ENCODE measurements at places on chromosomes 7 and 10.

DNA sequence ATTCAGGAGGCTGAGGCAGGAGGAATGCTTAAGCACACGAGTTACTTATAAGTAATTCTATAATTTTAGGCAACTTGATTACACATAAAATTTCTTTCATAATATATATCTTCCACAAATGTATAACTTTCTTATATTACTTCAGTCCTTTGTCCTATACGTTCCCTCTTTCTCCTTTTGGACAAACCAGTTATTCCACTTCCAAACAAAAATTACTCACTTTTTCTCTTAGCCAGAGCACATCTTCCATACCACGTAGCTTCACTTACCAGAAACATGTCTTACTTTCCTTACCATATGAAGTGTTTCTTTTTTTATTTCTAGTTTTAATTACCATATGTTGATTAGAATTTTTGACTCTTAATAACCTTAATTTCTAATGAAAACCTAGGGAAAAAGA is 64.6 kb downstream of the ARL5B start:
- DNase-seq: no peak

GRCh38 chr10:78319841-78320240 is 286.2 kb downstream of the RPS24 start:
- DNase-seq: no peak

- DNase-seq: no peak
Observed at GRCh38 chr7:32670110-32671025, 175.1 kb downstream of the AVL9 start.

DNA sequence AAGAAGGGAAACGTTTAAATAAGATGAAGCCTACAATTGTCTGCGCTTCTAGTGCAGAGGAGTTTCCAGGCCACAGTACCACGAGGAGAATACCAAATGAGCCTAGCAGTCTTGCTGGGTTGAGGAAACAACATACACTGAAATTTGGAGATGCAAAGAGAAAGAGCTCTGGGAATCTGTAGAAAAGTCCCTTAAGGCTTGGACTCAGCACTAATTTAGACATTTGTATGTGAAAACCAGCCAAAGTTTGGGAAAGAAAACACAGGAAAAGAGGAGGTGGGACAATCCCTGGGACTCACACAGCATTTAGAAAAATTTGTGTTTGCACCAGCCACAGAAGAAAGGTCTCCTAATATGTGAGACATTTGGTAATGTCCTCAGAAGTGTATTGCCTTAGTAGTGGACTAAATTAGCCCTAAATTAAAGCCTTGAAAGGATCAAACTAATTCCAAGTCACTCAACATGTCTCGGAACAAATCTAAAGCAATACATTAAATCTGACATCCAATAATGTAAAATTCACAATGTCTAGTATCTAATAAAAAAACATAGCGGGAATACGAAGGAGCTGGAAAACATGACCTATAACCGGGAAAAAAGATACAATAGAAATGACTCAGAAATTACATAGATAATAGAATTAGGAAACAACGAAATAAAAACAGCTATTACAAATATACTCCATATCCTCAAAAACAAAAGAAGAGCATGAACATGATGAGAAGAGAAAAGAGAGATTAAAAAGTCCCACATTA is 187.1 kb upstream of the NAMPT start:
- no peak for DNase-seq

DNA sequence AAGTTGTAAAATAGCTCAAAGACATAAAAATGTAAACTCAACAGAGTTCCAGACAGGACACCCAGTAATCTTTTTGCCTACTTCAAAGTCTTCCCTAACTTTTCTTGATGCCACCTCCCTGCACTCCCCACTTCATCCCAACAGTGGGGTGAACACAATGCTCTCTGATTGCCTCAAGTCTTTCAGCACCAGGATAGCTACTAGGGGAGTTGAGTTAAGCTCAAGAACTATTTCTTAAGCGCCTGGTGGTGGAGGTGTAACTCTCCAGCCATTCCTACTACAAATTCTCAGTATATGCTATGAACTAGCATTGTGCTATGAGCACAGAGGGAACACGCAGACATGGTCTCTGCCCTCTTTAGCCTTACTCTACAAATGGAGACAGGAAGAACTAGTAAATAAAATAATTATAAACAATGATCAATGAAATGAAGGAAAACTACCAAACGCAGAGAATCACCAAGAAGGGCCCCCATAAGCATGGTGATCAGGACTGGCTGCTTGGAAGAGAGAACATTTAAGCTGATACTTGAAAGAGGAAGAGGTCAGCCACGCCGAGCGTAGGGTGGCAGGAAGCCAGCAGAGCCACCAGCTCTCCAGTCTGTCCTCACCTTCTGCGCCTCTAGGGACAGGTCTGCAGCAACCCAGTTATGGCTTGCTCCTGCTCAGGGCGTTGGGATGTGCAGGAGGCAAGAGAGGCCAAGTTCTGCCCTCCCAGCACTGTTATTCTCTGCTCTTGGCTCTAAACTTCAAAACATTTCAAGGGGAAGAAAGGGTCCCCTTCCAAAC is 16.7 kb upstream of the FRA10AC1 start:
- no peak for DNase-seq

DNA sequence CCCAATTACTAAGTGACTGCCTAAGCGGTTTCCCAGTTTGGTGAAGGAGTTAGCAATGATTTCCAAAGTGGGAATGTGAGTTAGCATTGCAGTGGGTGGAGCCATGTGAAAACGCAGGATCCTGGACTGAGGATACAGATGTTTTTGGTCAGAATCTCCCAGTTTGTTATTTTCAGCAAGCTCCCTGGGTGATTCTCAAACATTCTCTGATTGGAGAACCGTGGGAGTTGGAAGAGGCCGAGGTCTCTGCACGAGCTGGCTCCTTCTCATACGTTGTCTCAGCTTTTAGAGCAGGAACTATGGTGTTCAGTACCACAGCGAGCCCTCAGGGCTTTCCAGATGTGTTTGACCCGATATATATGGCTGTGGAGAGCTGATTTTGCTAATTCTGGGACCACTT is 396.5 kb upstream of the NPVF start:
- no peak for DNase-seq

DNA sequence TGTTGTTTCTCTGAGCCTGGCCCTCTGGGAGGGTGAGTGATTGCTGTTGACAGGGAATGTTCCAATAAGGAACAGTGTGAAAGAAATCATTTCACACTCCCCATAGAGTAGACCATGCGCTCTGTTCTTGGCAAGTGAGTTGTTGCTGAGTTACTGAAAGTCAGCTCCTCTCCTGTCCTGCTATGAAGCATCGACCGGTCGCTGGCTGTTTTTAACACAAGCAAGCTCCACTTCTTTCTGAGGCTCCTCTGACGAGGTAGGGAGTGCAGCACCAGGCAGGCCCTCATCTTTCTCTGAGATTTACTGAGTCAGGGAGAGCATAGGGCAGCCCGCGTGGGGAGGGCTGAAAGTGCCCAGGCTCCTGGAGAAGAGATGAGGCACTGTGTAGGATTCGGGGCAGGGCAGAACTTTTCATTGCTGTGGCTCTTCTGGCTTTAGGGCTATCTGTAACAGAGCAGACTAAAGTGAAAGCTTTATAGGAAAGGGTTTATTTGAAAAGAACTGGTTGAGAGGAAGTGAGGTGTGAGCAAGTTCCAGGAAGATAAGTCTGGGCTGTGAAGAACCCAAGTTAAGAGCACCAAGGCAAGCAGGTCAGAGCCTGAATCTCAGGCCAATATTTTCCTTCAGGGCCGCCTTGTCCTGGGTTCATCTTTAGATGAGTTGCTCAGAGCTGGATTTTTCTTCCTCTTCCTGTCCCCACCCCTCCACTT is 332.2 kb downstream of the CCSER2 start:
- DNase-seq: no peak

DNA sequence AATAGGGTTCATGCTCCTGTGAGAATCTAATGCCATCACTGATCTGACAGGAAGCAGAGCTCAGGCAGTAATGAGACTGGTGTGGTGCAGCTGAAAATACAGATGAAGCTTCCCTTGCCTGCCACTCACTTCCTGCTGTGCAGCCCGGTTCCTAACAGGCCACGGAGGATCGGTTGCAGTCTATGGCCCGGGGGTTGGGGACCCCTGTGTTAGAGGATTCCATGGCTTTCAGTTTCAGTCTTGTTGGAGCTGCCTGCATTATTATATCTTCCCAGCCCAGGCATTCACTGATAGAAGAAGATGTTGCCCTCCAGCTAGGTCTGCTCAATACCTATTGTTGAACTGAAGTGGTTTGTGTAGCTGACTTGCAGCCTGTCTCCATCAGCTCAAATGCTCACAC is 1298.8 kb downstream of the TYW1 start:
- DNase-seq: no peak

- DNase-seq: no peak
Observed at GRCh38 chr7:141712603-141713255, 4.6 kb downstream of the WEE2 start.

- DNase-seq: no peak
Observed at GRCh38 chr7:155292680-155293226, 4.9 kb upstream of the INSIG1 start.

Measured in hippocampal formation (tissue), 2 donors.